ENCODE measurements at places on chromosomes 6 and 20.

DNA sequence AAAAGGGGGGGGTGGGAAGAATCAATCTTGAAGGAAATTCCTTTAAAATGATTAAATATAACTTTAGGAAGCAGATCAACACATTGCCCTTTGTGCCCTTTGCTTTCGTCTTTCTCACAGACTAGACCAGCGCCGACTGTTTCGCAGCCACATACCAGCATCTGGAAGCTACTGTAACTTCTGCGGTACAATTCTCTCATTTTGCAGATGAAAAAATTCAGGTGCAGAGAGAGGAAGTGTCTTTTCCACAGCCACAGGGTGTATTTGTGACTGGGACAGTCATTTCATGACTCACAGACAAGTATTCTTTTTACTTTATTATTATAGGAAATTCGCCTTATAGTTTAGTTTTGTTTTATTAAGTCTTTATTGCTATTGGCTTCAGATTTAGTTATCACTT lies 84.2 kb downstream of the UST start:
- no peak for DNase-seq

GRCh38 chr20:63105211-63106107 lies 98.7 kb upstream of the BHLHE23 start:
- DNase-seq: no peak

DNA sequence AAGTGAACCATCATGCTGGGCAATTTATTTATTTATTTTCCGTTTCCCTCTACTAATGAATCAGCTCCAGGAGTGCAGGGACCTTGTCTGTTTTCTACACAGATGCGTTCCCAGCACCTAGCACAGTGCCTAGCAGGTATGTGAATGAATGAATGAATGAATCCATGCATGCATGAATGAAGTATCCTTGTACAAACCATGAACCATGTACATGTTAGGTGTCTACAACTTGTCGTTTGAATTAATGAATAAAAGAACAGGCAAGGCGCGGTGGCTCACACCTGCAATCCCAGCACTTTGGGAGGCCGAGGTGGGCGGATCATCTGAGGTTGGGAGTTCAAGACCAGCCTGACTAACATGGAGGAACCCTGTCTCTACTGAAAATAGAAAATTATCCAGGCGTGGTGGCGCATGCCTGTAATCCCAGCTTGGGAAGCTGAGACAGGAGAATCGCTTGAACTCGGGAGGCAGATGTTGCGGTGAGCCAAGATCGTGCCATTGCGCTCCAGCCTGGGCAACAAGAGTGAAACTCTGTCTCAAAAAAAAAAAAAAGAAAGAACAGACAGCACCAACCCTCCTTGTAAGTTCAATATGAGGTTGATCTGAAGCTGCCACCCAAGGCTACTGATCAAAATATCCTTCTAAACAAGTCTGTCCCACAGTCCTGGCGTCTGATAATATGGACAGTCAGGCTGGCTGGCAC lies 27.3 kb upstream of the SLC9A8 start:
- no peak for DNase-seq

DNA sequence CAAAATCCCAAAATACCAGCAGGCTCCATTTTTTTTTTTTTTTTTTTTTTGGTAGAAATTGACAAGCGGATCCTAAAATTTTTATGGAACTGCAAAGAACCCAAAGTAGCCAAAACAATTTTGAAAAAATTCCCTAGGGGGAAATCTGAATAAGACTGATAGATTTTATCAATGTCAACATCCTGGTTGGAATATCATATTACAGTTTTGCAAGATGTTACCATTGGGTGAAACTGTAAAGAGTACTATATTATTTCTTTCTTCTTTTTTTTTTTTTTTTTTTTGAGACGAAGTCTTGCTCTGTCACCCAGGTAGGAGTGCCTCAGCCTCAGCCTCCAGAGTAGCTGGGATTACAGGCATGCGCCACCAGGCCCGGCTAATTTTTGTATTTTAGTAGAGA lies 29.4 kb upstream of the BEND3 start:
- DNase-seq: no peak

- DNase-seq: no peak
Measured at GRCh38 chr6:16461491-16461890, 223.1 kb downstream of the GMPR start.

- no peak for DNase-seq
Measured at GRCh38 chr6:21208796-21209186, 384.8 kb upstream of the SOX4 start.

- no peak for DNase-seq
Measured at GRCh38 chr20:34165018-34165619, 53.1 kb upstream of the EIF2S2 start.

- no peak for DNase-seq
Measured at GRCh38 chr20:62390317-62391164, 3.6 kb downstream of the RPS21 start.

DNA sequence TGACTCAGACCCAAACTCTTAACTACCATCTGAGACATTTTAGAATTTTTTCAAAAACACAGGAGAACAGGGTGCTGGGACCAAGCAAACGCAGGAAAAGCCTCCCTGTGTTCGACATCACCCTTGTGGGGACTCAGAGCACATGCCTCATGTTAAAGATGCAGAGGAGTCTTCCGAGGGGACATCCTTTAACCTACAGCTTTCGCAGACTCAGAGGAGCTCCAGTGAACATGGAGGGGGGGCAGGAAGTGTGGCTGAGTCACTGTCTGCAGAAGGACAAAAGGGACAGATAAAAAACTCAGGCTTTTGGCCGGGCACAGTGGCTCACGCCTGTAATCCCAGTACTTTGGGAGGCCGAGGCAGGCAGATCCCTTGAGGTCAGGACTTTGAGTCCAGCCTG lies 15.1 kb downstream of the BMP7 start:
- no peak for DNase-seq

GRCh38 chr6:139242457-139243240 lies 49.1 kb downstream of the TXLNB start:
- no peak for DNase-seq

GRCh38 chr6:2921520-2922115 lies 18.5 kb upstream of the SERPINB9 start:
- DNase-seq: no peak

- DNase-seq: no peak
Measured at GRCh38 chr6:170305805-170306323, 694 bp upstream of the FAM120B start.

DNA sequence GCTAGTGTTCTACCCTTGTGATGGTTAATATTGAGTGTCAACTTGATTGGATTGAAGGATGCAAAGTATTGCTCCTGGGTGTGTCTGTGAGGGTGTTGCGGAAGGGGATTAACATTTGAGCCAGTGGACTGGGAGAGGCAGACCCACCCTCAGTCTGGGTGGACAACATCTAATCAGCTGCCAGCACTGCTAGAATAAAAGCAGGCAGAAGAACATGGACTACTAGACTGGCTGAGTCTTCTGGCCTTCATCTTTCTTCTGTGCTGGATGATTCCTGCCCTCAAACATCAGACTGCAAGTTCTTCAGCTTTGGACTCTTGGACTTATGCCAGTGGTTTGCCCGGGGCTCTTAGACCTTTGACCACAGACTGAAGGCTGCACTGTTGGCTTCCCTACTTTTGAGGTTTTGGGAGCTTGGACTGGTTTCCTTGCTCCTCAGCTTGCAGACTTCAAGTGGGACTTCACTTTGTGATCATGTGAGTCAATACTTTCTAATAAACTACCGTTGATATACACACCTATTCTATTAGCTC lies 50.1 kb downstream of the SDHAF4 start:
- DNase-seq: no peak

DNA sequence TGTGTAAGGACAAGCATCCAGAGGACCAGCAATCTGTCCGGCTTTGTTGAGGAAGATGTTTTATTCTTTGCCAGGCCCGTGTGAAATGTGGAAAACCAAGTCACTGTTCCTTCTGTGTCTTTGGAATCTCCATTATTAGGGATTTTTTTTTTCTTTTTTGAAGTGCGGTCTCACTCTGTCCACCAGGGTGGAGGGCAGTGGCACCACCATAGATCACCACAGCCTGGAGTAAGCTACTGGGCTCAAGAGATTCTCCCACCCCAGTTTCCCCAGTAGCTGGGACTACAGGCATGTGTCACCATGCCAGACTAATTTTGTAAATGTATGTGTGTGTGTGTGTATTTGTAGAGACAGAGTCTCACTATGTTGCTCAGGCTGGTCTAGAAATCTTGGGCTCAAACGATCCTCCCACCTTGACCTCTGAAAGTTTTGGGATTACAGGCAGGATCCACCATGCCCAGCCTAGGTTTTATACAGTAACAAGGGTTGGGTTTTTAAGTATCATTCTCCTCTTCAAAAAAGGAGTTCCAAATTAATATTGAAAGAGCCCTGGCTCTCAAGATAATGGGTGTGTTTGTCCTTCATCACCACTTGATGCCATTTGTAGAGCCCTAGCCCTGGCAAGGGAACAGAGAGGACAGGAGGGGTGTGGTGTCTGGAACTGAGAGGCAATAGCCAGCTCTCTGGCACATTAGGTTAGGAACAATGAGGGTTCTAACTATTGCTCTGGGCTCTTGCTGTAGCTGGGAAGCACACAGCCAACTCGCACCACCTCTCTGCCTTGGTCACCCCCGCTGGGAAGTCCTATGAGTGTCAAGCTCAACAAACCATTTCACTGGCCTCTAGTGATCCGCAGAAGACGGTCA lies 3.1 kb downstream of the LAMP5 start:
- DNase-seq: no peak

DNA sequence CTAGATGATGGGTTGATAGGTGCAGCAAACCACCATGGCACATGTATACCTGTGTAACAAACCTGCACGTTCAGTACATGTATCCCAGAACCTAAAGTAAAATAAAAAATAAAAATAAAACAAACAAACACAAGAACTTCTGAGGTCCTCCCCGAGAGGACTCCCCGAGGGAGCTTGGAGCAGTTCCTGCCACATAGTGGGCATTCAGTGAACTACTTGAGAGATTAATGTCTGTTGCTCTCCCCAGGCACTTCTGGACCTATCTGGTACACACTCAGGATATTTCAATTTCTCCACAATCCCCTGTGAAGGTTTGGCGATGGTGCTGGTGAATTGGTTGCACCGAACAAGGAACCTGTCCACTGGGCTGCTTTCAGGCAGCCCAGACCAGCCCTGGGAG lies 311.2 kb downstream of the ESR1 start:
- DNase-seq: no peak

- DNase-seq: no peak
Measured at GRCh38 chr6:34984416-34984815, 95.4 kb downstream of the ANKS1A start.

DNA sequence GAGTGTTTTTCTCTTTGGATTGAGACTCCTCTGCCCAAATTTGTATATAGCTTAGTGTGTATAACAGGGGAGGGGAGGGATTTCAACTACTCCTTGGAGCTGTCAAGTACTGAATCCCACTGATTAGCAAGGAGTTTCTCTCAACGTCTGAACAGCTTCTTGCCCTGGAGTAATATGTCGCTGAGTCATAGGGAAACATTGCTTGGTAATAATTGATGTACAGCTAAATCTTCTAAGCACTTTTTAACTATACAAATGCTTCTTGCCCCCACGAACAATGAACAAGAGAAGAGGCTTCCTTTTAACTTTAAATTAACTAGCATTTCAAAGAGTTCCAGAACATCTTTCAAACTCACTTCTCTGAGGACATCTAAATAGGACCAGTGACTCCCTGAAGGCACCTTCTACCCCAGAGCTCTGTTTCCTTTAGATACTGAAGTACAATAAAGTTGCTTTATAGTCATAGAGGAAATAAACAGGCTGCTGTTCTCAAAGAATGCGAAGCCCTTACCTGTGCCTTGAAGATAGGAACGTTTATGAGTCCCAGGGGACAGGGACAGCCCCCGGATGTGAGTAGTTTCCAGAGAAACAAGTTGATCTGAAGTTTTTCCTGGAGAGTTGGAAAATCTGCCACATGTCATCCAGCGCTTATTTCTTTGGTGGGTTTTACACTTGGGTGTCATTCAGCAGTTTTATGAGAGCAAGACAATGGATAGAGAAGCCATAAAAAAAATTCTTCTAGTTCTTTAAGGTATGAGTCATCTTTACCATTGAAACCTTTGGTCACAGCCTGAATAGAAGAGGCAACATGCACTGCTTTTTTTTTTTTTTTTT lies 462.5 kb upstream of the BTBD3 start:
- DNase-seq: no peak

DNA sequence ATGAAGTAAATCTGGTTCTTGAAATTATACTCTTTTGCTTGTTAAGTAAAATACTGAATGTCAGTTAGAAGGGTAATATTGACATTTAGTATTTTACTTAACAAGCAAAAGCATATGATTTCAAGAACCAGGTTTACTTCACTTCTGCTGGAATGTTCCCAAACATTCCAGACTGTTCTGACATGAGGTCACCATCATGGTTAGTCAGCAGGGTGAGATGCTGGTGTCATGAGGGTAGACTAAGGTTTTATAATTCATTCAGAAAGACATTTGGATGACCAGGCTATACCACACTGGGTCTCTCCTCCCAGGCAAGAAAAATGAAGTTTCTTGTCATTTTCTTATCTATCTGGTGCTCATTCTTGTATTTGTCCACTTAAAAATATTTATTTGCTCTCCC lies 414.4 kb upstream of the MMS22L start:
- no peak for DNase-seq

DNA sequence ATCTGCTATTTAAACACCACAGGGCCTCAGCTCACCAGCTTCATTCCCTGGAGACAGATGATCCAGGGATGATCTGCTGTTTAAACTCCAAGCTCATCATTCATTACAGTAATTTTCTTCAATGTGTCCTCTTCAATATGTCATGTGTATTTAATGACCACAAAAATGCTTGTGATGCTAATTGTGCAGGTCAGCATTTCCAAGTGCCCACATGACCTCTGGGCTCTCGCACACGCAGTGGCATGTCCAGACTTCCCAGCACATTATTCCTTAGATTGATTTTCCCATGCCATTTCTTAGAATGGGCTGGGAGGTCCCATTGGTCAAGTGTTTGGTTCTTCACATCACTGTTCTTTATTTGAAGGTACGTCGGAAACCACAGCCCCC lies 434.4 kb downstream of the HAO1 start:
- no peak for DNase-seq

- no peak for DNase-seq
Measured at GRCh38 chr6:5084360-5084780, 771 bp upstream of the PPP1R3G start.

DNA sequence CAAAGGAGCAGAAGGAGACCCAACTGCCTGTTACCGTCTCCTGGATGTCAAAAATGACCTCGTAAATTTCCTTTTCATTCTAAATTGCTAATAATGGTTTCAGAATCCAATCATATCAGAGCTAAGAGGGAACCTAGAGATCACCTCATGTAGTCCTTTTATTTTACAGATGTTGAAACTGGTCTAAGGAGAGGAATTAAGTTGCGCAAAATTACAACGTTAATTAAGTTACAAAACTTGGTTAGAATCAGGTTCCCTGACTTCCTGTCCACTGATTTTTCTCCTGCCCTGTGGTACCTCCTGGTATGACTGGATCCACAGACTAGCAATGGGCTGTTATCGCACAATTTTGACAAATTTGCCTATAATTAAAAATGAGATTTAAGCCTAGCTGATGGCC lies 9.0 kb upstream of the STK38 start:
- no peak for DNase-seq
